ENCODE measurements at places on chromosomes 16 and 17.

DNA sequence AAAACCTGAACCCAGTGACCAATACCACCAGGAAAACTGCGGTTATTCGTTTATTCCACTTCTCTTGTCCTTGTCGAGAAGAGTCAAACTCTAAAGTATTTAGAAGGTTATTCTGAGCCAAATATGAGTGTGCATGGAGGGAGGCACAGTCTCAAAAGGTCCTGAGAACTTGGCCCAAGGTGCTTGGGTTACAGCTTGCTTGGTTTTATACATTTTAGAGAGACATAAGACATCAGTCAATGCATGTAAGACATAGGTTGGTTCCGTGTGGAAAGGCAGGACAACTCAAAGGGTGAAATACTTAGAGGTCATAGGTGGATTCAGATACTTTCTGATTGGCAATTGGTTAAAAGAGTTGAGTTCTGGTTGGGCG lies 681 bp upstream of the TRAP1 start:
- H3K4me1 ChIP-seq = peaks cover 41% of the 10 kb centered on the region
- peak overlapping the region; percentile 80 for H3K4me3 ChIP-seq
- H3K27me3 ChIP-seq = no peaks in the 10 kb centered on the region
- H3K36me3 ChIP-seq = peaks cover 30% of the 10 kb centered on the region
- DNase-seq = no peak
- peak overlapping the region; percentile 88 for H3K27ac ChIP-seq

- peak overlapping the region; percentile 98 for H3K27ac ChIP-seq
- H3K4me1 ChIP-seq = peaks cover 65% of the 10 kb centered on the region
- H3K4me3 ChIP-seq = peak overlapping the region; percentile 87
- H3K36me3 ChIP-seq = peaks cover 7% of the 10 kb centered on the region
- DNase-seq = peak; percentile 28
These were observed 858 bp downstream of the SKAP1 start for GRCh38 chr17:48429156-48429555.

GRCh38 chr17:72092710-72093322 lies 28.0 kb upstream of the SOX9 start:
- no peak for DNase-seq
- no peaks in the 10 kb centered on the region for H3K27me3 ChIP-seq
- no peak overlapping the region for H3K4me3 ChIP-seq
- no peaks in the 10 kb centered on the region for H3K36me3 ChIP-seq
- H3K4me1 ChIP-seq = no peaks in the 10 kb centered on the region

DNA sequence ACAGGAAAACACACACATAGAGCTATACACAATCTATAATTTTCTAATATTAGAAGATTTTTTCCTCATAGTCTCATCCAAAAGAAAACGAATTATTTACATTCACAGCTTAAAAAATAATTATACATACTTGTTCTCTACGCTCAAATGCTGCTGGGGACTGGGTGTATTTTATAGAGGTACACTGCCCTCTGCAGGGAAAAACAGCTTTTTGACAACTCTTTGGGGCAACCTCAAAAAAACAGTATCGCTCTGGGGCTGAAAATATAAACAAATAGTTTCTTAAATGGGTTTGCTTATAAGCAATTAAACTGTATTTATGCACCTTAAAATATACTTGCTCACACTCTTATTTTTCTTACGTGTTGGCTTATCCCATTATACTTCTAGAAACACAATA lies 261.8 kb upstream of the PSMD7 start:
- no peak overlapping the region for H3K4me3 ChIP-seq
- H3K27me3 ChIP-seq = no peaks in the 10 kb centered on the region
- no peak overlapping the region for H3K27ac ChIP-seq
- H3K36me3 ChIP-seq = no peaks in the 10 kb centered on the region

GRCh38 chr17:45997624-45998023 lies 1.4 kb upstream of the STH start:
- no peak overlapping the region for H3K4me3 ChIP-seq
- no peaks in the 10 kb centered on the region for H3K27me3 ChIP-seq
- no peak overlapping the region for H3K27ac ChIP-seq
- no peaks in the 10 kb centered on the region for H3K36me3 ChIP-seq

- H3K27ac ChIP-seq = no peak overlapping the region
- no peak for DNase-seq
- no peaks in the 10 kb centered on the region for H3K4me1 ChIP-seq
- H3K36me3 ChIP-seq = no peaks in the 10 kb centered on the region
- no peak overlapping the region for H3K4me3 ChIP-seq
These were observed 137.9 kb upstream of the ZKSCAN2 start for GRCh38 chr16:25395528-25395927.

- no peak overlapping the region for H3K4me3 ChIP-seq
- no peaks in the 10 kb centered on the region for H3K4me1 ChIP-seq
- H3K27me3 ChIP-seq = no peaks in the 10 kb centered on the region
- peaks cover 27% of the 10 kb centered on the region for H3K36me3 ChIP-seq
- DNase-seq = no peak
These were observed 12.8 kb downstream of the ZNF174 start for GRCh38 chr16:3413730-3414379.

DNA sequence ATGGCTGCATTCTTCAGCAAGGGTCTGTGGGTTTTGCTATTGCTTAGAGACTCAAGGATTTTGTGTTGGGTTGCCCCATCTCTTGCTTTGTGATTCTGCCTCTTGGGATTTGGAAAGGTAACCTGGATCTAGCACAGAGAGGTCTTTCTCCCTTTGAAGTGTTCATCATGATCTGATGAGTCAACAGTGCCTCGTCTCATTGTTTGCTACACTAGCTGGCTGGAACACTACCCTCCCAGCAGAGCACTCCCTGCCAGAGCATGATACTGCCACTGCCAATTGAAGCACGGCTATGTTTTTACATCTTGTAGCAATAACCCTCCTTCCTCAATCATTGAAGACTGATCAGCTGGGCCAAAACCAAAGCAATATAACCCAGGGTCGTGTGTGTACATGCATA lies 361.0 kb downstream of the CDH13 start:
- H3K27me3 ChIP-seq = no peaks in the 10 kb centered on the region
- H3K36me3 ChIP-seq = no peaks in the 10 kb centered on the region
- no peak for DNase-seq
- H3K27ac ChIP-seq = no peak overlapping the region

- H3K36me3 ChIP-seq = peaks cover 71% of the 10 kb centered on the region
- peaks cover 3% of the 10 kb centered on the region for H3K4me1 ChIP-seq
- no peaks in the 10 kb centered on the region for H3K27me3 ChIP-seq
- no peak for DNase-seq
- no peak overlapping the region for H3K4me3 ChIP-seq
These were observed 43.1 kb upstream of the GSG1L start for GRCh38 chr16:28106467-28107215.

DNA sequence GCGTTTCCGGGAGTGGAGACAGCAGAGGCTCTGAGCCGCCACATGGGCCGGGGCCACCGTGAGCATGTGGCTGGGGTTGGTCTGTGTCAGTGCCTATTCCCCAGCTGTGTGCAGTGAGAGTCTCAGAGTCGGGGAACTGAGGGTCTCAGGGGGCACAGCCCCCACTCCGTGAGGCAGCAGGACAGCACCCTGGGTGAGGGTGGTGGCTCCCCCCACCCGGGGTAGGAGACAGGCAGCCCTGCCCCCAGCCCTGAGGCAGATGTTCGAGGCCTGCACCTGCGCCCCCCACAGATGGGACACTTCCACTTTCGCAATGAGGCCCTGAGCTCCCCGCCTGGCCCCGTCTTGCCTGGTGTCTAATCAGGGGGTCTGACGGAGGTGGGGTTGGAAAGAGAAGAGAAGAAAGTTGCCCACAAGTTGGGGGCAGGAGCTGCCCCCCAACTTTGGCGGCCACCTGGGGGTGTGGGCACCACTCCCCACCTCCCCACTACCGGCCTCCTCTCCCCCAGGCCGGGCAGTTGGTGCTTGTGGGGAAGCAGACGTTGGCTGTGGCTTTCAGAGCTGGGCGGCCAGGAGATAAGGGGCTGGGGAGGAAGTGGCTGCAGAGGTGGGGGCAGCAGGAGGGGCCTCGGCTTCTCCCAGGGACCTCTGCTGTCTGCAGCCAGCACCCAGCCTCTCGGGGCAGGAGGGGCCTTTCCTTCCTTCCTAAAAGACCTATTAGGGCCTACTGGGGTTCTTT lies 1.8 kb upstream of the CBFA2T3 start:
- peaks cover 12% of the 10 kb centered on the region for H3K4me1 ChIP-seq
- no peaks in the 10 kb centered on the region for H3K36me3 ChIP-seq
- no peak for DNase-seq
- peaks cover 16% of the 10 kb centered on the region for H3K27me3 ChIP-seq
- no peak overlapping the region for H3K27ac ChIP-seq
- no peak overlapping the region for H3K4me3 ChIP-seq

DNA sequence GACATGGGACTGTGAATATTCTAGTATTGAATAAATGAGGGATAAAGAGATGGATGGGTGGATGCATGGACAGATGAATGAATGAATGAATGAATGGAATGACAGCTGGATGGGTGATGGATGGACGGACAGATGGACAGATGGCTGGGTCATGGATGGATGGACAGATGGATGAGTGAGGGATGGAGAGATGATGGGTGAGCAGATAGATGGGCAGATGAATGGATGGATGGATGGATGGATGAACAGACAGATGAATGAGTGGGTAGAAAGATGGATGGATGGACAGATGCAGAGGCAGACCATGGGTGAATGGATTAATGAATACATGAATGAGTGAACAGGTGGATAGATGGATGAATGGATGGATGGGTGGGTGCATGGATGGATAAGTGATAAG lies 96.7 kb downstream of the MYH11 start:
- peaks cover 4% of the 10 kb centered on the region for H3K4me1 ChIP-seq
- no peak overlapping the region for H3K4me3 ChIP-seq
- no peak for DNase-seq
- no peak overlapping the region for H3K27ac ChIP-seq
- no peaks in the 10 kb centered on the region for H3K36me3 ChIP-seq
- peaks cover 8% of the 10 kb centered on the region for H3K27me3 ChIP-seq

DNA sequence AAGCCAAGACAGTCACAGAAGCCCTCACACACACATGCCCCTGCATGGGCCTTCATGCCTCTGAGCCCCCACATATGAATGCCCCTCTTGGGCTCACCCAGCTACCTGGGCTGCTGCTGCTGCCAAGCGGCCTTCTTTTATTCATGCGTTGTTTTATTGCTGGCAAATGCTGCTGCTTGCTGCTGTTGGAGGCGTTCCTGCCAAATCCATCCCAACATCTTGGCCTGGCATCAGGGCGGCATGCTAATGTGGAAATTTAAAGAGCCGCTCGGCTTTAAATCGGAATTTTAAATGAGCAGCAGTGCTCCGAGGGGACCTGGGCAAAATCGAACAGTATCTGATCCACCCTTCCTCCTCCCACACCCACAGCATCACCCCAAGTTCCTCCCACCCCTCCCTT lies 39.0 kb downstream of the NEUROD2 start:
- no peak overlapping the region for H3K4me3 ChIP-seq
- H3K27me3 ChIP-seq = peaks cover 8% of the 10 kb centered on the region
- no peaks in the 10 kb centered on the region for H3K4me1 ChIP-seq
- DNase-seq = no peak
- peaks cover 39% of the 10 kb centered on the region for H3K36me3 ChIP-seq

Data from activated naive CD8-positive, alpha-beta T cell treated with anti-CD3 and anti-CD28 coated beads, Interleukin-2, amount 50 U/mL, for 24 hours (primary cell).